Lower lobe of right lung (tissue), 2 donors: ENCODE measurements at places on chromosomes 11 and 22. TPM values are rescaled to one million over a fixed set of nuclear protein-coding genes. Genes with fewer than 3 reads are reported as not detected.

KLHL35 gene
- total RNA-seq = 2.6 TPM

FGF3 gene
- total RNA-seq = not detected

CTSF gene
- total RNA-seq = 31.2 TPM

MMP1 gene
- 0.97 TPM for total RNA-seq

COA4 gene
- total RNA-seq = 41.6 TPM

CCDC188 gene
- total RNA-seq = 0.77 TPM

KCNJ5 gene
- total RNA-seq = 12.9 TPM

LRP4 gene
- 6.6 TPM for total RNA-seq

SEC14L6 gene
- 14.8 TPM for total RNA-seq

UPK2 gene
- not detected for total RNA-seq

OR56A1 gene
- not detected for total RNA-seq

SNX32 gene
- total RNA-seq = 0.47 TPM
